ENCODE measurements at places on chromosomes 1 and 21.

DNA sequence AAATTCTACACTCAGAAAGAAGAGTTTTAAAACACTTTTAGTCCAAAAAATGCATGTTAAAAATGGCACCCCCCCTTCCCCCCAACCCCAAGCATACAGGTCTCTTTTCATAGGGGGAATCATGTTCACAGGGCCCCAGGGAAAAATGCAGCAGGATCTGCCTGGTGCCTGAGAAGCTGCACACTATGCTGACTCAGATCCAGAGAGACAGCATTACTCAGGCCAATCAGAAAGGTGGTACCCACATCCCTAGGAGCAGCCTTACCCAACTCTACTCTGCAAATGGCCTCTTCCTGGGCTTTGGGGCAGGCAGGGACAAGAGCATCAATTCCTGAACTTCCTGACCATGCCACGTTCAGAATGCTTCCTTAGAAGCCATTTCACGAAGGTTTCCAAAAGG is 119.0 kb downstream of the HIVEP3 start:
- no peak for DNase-seq

DNA sequence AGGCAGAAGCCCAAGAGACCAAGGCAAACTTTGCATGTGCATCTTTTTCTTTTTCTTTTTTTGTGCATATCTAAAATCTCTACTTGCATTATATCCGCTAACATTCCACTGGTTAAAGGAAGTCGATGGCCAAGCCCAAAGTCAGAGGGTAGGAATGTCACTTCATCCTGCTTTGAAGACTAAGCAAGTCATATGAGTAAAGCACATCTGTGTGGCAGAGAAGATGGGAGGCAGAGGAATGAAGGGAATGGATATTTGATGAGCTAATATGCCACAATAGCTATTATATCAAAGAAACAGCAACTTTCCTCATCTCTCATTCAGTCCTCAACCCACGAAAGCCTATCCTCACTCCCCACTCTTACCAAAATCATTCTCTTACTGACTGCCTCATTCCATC is 59.3 kb downstream of the RNF220 start:
- DNase-seq, result no peak

DNA sequence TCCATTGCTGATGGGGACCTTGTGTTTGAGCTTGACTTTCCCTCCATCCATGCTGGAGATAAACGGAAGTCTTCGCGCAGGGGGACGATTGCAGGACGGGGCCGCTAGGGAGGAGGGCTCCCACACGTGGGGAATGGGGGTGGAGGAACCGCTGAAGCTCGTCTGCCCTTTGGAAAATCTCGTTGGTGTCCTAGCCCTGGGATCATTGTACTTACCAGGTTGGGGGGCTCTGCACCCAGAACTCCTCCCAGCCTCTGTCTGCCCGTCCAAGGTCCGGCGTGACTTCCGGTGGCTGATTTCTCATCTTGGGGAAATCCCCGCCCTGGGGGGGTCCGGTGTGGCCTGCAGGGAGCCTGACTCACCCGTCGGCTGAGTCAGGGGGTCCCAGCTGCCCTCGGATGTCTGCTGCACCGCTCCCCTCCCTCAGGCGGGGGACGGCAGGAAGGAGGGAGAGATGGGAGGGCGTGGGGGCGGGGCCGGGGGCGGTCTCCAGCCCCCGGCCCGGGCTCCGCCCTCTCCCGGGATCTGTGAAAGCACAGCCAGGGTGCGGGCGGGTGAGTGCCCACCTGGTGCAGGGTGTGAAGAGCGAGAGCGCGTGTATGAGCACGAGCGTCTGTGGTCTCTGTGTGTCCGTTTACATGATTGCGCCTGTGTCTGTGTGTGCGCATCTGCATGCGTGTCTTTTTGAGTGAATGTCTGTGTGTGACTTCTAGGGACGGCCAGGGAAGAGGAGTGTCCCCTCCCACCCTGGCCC is 35.8 kb downstream of the PIK3CD start:
- peak; percentile 38 for DNase-seq

DNA sequence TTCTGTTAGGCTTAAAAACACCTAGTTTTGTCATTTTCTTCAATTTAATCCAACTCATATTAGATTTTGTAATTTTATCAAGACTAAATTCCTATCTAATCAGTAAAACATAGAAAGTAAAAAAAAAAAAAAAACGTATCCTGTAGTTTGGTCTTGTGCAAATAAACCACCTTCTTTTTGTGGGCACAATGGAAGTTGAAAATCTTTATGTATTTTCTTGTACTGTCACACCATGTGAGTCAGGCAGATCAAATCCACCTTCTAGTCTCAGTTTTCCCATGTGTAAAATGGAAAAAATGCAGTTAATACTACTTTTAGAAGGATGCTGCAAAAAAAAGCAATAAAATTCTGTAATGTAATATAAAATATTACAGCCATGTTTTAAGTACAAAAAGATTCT is 129.8 kb downstream of the CYYR1 start:
- DNase-seq, result no peak
